ENCODE measurements at places on chromosomes 3 and 15. TPM values are rescaled to one million over a fixed set of nuclear protein-coding genes. Genes with fewer than 3 reads are reported as not detected.

DNA sequence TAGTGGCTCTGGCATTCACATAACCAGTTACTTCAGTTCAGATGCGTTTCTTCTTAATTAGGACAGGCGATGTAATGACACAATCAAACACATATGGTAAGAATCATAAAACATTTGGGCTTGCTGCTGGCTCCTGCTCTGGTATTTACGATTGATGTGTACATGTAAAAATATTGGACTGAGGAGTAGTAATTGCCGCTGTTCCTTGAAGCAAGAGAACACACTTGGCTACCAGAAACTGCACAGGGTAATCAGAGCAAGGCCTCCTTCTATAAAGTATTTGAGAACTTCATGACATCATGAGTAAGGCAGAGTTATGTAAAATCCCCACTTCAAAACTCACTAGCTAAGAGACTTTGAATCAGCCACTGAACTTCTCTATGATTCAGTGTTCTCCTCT lies 158.1 kb downstream of the SSR3 start:
- H3K4me1 ChIP-seq, result no peaks in the 10 kb centered on the region
- H3K27me3 ChIP-seq, result no peaks in the 10 kb centered on the region
- no peak overlapping the region for H3K27ac ChIP-seq
- DNase-seq, result no peak
- H3K4me3 ChIP-seq, result no peak overlapping the region

GRCh38 chr15:39786447-39787056 lies 3.9 kb upstream of the FSIP1 start:
- no peak for DNase-seq
- H3K4me1 ChIP-seq, result peaks cover 26% of the 10 kb centered on the region
- no peak overlapping the region for H3K4me3 ChIP-seq
- no peaks in the 10 kb centered on the region for H3K27me3 ChIP-seq
- no peaks in the 10 kb centered on the region for H3K36me3 ChIP-seq

DNA sequence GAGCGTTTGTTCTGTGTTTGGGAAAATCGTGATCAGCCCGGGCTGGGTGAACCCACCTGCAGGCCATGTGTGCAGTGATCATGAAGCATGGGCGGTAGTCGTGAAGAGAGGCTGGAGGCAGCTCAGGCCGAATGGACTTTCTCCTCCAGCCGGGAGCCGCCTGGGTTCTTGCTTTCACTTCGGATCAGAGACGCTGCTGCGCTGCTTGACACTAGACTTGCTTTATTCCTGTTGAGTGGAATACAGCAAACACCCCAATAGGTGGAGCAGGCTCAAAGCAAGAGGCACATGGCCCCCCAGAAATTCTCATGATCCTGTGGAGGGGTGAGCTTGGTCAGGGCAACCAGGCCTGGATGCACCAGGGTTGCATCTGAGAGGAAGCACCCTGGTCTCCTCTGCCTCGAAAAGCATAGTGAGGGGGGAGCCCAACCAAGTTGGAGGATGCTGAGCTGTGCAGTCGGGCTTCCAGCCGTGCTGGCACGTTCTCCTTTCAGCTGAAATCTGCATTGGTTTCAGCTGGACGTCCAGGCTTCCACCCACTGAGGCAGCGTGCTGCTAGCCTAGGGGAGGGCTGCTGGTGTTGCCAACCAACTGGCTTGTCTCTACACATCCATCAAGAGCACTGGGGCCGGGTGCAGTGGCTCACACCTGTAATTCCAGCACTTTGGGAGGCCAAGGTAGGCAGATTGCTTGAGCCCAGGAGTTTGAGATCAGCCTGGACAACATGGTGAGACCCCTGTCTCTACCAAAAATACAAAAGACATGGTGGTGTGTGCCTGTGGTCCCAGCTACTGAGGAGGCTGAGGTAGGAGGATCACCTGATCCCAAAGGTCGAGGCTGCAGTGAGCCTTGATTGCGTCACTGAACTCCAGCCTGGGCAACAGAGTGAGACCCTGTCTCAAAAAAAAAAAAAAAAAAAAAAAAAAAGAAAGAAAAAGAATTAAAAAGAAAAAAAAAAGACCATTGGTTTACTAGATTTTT lies 2.8 kb upstream of the NRROS start:
- no peaks in the 10 kb centered on the region for H3K36me3 ChIP-seq
- H3K27me3 ChIP-seq, result no peaks in the 10 kb centered on the region
- no peak for DNase-seq
- H3K4me3 ChIP-seq, result no peak overlapping the region

DNA sequence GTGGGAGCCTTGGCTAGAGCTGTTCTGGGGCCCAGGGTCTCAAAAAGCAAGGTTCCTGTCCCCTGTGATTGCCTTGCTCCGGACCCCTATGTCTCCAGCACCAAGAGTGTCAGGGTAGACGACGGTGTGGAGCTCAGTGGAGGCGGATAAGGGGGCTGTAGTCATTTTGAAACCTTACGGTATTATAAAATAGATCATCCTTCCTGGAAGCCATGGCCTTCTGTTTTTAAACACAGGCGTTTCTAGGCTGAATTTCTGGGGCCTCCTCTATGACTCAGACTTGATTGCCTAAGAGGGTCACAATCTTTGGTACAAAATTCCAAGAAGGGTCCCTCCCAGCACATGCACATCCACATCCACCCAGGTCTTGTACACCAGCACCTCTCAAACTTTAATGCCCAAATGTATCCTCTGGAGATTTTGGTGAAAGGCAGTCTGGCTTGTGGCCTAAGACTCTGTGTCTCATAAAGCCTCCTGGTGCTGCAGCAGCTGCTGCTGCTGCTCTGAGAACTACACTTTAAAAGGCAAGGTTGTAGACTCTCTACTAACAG lies 70.5 kb upstream of the XCR1 start:
- H3K36me3 ChIP-seq, result no peaks in the 10 kb centered on the region
- DNase-seq, result no peak
- peak overlapping the region; percentile 83 for H3K27ac ChIP-seq

GRCh38 chr3:193842832-193843473 lies 249.9 kb downstream of the OPA1 start:
- H3K4me3 ChIP-seq, result no peak overlapping the region
- H3K36me3 ChIP-seq, result no peaks in the 10 kb centered on the region
- no peak for DNase-seq

- H3K4me3 ChIP-seq, result no peak overlapping the region
- DNase-seq, result no peak
- H3K27me3 ChIP-seq, result no peaks in the 10 kb centered on the region
- H3K36me3 ChIP-seq, result no peaks in the 10 kb centered on the region
- no peak overlapping the region for H3K27ac ChIP-seq
Observed at GRCh38 chr15:87623832-87624231, 632.7 kb downstream of the NTRK3 start.

GRCh38 chr3:125608419-125608818 lies 13.1 kb upstream of the OSBPL11 start:
- no peak overlapping the region for H3K4me3 ChIP-seq
- H3K4me1 ChIP-seq, result no peaks in the 10 kb centered on the region
- H3K27ac ChIP-seq, result no peak overlapping the region

- no peaks in the 10 kb centered on the region for H3K36me3 ChIP-seq
- no peak overlapping the region for H3K4me3 ChIP-seq
- H3K4me1 ChIP-seq, result no peaks in the 10 kb centered on the region
- H3K27ac ChIP-seq, result no peak overlapping the region
- DNase-seq, result no peak
Observed at GRCh38 chr3:169623971-169624370, 39.5 kb downstream of the MECOM start.

DNA sequence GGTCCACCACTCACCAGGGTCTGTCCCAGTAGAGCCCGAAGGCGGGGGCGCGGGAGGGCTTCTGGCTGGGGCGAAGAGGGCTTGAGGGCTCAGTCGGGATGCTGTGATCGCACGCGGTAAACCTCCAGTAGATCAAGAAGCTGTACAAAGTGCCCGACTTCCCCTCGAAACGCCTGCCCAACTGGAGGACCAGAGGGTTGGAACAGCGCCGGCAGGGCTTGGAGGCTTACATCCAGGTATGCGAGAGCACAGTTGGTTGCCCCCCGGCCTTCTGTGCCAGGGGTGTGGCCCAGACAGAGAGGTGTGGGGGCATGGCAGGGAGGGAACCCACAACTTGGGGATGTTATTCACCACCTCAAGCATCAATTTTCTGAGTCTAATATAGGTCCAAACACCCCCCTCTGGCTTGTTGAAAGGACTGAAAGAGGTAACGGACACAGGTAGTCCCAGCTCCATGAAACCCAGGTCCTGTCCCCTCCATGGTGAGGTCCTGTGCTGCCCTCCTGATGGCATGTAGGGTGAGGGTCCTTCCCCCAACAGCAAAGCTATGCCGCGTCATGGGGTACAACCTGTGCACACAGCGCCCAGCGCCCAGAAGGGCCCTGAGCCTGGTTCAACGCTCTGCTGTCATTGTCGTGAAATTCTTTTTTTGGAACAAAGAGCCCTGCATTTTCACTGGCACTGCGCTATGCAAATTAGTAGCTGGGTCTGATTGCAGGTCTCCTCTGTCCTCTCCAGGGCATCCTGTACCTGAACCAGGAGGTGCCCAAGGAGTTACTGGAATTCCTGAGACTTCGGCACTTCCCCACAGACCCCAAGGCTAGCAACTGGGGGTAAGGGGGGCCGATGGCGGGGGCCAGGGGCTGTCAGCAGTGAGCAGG lies 1.2 kb downstream of the SNX22 start:
- no peak for DNase-seq
- peak overlapping the region; percentile 39 for H3K4me3 ChIP-seq
- H3K36me3 ChIP-seq, result no peaks in the 10 kb centered on the region
- no peaks in the 10 kb centered on the region for H3K27me3 ChIP-seq

- H3K4me1 ChIP-seq, result no peaks in the 10 kb centered on the region
- no peak overlapping the region for H3K4me3 ChIP-seq
- no peak for DNase-seq
- H3K36me3 ChIP-seq, result no peaks in the 10 kb centered on the region
Observed at GRCh38 chr3:98612587-98612986, 19.2 kb upstream of the CPOX start.

- no peaks in the 10 kb centered on the region for H3K4me1 ChIP-seq
- DNase-seq, result no peak
- no peak overlapping the region for H3K4me3 ChIP-seq
- no peak overlapping the region for H3K27ac ChIP-seq
- H3K27me3 ChIP-seq, result no peaks in the 10 kb centered on the region
- H3K36me3 ChIP-seq, result no peaks in the 10 kb centered on the region
Observed at GRCh38 chr3:171508206-171508605, 48.0 kb upstream of the TNIK start.

DNA sequence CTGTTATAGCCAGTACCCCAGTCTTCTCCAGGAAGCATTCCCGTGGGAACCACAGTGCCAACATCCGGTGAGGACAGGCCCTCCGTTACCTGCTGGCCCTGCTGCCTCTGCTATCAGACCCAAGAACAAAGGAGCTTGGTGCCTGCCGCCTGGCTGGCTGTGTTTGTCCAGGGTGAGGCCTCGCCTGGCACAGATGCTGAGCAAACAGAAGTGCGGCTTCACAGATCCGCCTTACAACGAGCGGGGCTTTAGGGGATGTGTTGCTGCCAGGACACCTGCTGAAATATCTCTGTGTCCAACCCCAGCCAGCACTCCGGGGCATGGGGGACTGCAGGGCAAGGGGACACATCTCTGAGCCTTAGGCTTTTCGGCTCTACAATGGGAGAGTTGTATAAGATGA lies 2.2 kb upstream of the EPHB3 start:
- no peak overlapping the region for H3K27ac ChIP-seq
- H3K36me3 ChIP-seq, result no peaks in the 10 kb centered on the region
- no peaks in the 10 kb centered on the region for H3K27me3 ChIP-seq
- H3K4me3 ChIP-seq, result no peak overlapping the region
- peaks cover 18% of the 10 kb centered on the region for H3K4me1 ChIP-seq

- H3K27me3 ChIP-seq, result no peaks in the 10 kb centered on the region
- H3K27ac ChIP-seq, result no peak overlapping the region
- H3K4me1 ChIP-seq, result no peaks in the 10 kb centered on the region
- no peaks in the 10 kb centered on the region for H3K36me3 ChIP-seq
- no peak overlapping the region for H3K4me3 ChIP-seq
Observed at GRCh38 chr3:47482366-47482765, 6.6 kb upstream of the SCAP start.

DNA sequence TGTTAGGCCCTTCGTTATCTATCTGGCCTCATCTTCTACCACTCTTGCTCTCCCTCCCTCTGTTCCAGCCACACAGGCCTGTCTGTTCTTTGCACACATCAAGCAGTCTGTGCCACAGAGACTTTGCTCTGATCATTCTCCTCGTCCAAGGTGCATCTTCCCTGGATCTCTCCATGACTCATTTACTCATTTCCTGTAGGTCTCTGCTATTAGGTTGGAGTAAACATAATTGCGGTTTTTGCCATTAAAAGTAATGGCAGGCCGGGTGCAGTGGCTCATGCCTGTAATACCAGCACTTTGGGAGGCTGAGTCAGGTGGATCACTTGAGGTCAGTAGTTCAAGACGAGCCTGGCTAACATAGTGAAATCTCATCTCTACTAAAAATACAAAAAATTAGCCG lies 9.5 kb upstream of the C3orf49 start:
- H3K36me3 ChIP-seq, result no peaks in the 10 kb centered on the region
- no peak for DNase-seq
- no peaks in the 10 kb centered on the region for H3K4me1 ChIP-seq
- H3K27ac ChIP-seq, result no peak overlapping the region
- H3K4me3 ChIP-seq, result no peak overlapping the region
- no peaks in the 10 kb centered on the region for H3K27me3 ChIP-seq

DNA sequence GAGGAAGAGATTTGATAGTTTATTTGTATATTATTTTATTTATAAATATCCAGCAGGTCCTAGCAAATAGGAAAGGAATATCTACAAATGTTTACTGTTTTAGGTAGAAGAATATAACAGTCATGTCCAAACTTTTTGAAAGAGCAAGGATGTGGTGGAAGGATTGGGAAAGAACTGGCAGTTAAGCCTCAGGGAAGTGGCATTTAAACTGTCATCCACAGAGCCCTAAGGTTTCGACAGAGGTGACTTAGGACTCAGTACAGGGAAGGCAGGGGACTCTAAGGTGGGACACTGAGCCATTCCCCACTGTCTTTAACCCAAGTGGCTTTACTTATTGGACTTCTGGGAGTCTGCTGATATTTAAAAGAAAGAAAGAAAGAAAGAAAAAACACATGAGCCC lies 11.8 kb upstream of the TMEM87A start:
- no peak overlapping the region for H3K27ac ChIP-seq
- no peaks in the 10 kb centered on the region for H3K27me3 ChIP-seq
- DNase-seq, result no peak
- H3K4me3 ChIP-seq, result no peak overlapping the region

The GPR160 gene
- total RNA-seq, result 1.2 TPM

The GOLGA6L4 gene
- 5.9 TPM for total RNA-seq

The ANKRD34C gene
- 0.25 TPM for total RNA-seq

The SLCO2A1 gene
- 40.3 TPM for total RNA-seq

All from vagina (tissue), 2 donors.